ENCODE measurements at places on chromosomes 11 and 22. TPM values are rescaled to one million over a fixed set of nuclear protein-coding genes. Genes with fewer than 3 reads are reported as not detected.

SLC22A8 gene
- total RNA-seq = not detected

TEAD1 gene
- not detected for total RNA-seq

TSPAN18 gene
- total RNA-seq = 8.5 TPM

ZNF215 gene
- 0.52 TPM for total RNA-seq

APOL1 gene
- total RNA-seq = 2.7 TPM

CD6 gene
- 176 TPM for total RNA-seq

OR4X2 gene
- total RNA-seq = not detected

CHST1 gene
- not detected for total RNA-seq

PNPLA3 gene
- not detected for total RNA-seq

XKR3 gene
- not detected for total RNA-seq

WNT7B gene
- not detected for total RNA-seq

OR4C45 gene
- not detected for total RNA-seq

GPR83 gene
- 0.10 TPM for total RNA-seq

BLID gene
- not detected for total RNA-seq

DDTL gene
- 3.8 TPM for total RNA-seq

RAG2 gene
- not detected for total RNA-seq

UBQLN3 gene
- total RNA-seq = 0.21 TPM

SPDYC gene
- not detected for total RNA-seq

SCUBE1 gene
- total RNA-seq = 0.94 TPM

VWCE gene
- total RNA-seq = 0.52 TPM

UPK3A gene
- 0.94 TPM for total RNA-seq

CRYBA4 gene
- total RNA-seq = not detected

SLC3A2 gene
- total RNA-seq = 125 TPM

OR52I1 gene
- not detected for total RNA-seq

NPAS4 gene
- total RNA-seq = not detected
